Activated naive CD8-positive, alpha-beta T cell treated with anti-CD3 and anti-CD28 coated beads, Interleukin-2, amount 50 U/mL, for 24 hours (primary cell): ENCODE measurements at places on chromosomes 3 and 15.

- no peak for DNase-seq
Measured at GRCh38 chr15:53786401-53786800, 26.9 kb upstream of the WDR72 start.

GRCh38 chr3:38641461-38642110, 7.9 kb downstream of the SCN5A start:
- no peak for DNase-seq

- no peak for DNase-seq
Measured at GRCh38 chr3:195159117-195159813, 111.7 kb downstream of the XXYLT1 start.

- no peak for DNase-seq
Measured at GRCh38 chr3:46029953-46030543, 2.8 kb upstream of the XCR1 start.

- DNase-seq: no peak
Measured at GRCh38 chr15:57134851-57135250, 216.4 kb downstream of the TCF12 start.

DNA sequence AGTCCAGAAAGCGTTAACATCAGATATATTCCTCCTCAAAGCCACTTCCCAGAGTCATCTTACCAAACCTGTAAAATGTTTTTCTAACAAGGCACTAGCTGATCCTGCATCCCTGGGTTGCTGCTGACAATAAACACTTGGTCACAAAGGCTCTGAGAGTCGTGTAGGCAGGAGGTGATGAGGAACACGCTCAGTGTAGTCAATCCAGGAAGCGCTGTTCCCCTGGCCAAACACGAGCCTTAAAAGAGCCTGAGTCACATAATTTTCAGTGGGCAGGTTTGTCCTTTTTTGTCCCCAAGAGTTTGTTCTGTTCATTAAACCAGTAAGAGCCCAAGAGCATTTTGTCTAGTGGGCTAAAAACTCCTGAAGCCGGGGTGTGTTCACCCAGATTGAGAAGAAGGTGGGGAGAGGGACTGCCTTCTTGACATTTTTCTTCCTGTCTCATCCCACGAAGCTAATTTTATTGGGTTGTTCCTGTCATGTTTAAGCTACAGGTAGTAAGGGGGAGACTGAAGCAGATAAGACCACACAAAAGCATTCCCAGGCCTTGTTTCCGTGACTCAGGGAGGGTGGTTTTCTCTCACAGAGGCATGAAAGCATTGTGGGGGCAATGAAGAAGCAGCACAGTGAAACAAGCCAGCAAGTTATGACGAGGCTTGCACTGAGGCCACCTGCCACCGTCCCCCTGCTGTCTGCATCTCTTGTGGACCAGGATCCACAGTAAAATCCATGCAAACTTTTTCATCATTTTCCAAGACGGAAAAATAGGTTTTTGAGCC, 73.7 kb downstream of the FOXB1 start:
- DNase-seq: peak; percentile 53

GRCh38 chr15:30969724-30970123, 21.7 kb downstream of the MTMR10 start:
- no peak for DNase-seq

- no peak for DNase-seq
Measured at GRCh38 chr3:14558029-14558428, 17.9 kb upstream of the GRIP2 start.

- DNase-seq: no peak
Measured at GRCh38 chr3:116145613-116146012, 299.7 kb downstream of the LSAMP start.

DNA sequence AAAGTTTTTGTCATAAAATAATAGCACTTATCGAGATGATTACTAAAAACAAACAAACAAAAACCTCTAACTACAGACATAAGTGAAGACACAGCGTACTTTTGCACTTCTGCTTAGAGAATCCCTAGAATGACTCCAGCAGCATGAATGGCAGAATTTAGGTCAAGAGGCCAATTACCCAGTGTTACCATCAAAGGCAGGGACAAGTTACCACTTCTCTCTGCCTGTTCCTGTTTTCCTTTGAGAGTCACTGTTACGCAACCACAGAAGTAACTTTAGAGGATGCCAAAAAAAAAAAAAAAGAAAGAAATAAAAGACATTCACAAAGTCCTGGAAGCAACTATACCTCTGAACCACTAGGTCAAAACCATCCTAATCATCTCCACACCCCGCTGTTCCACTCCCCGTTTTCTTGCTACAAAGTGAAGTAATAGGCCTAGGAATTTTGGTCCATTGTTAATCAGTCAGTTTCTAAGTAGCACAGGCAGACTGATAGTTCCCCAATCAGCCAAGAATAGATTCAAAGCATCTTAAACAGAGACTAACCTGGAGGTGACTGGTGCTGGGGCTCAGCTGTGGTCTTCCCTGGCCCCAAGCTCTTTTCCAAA, 41.9 kb downstream of the FMN1 start:
- DNase-seq: no peak

GRCh38 chr3:72519946-72520604, 328.2 kb downstream of the SHQ1 start:
- DNase-seq: no peak

DNA sequence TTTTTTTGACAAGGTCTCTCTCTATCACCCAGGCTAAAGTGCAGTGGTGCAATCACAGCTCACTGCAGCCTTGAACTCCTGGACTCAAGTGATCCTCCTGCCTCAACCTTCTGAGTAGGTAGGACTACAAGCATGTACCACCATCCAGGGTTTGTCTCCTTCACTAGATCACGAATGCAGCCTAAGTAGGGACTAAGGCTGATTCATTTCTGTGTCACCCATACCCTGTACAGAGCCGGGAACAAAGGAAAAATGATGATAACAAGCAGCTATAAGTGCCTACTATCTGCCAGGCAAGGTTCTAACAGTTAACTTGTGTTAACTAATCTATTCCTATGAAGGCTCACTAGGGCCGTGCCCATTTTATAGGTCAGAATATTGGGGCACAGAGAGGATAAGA, 7.0 kb downstream of the TMEM40 start:
- DNase-seq: no peak
